ENCODE measurements at places on chromosomes 1 and 21. TPM values are rescaled to one million over a fixed set of nuclear protein-coding genes. Genes with fewer than 3 reads are reported as not detected.

DNA sequence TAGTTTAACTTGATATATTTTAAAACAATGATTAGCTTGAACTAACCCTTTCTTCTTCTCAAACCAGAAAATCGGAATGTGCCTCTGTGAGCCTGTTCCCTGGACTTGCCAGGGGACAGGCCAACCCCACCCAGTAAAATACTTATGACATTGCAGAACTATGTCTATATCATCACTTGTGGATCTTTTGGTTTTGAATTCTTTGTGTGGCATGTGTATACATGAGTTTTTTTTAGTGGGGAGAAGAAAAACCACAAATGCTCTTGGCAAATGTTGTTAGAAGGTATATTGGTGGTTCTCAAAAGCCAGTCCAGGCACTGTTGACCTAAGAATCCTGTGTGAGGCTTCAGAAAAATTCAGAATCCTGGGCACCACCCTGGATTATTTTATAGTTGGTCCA, 347.4 kb downstream of the SIPA1L2 start:
- no peak for DNase-seq

DNA sequence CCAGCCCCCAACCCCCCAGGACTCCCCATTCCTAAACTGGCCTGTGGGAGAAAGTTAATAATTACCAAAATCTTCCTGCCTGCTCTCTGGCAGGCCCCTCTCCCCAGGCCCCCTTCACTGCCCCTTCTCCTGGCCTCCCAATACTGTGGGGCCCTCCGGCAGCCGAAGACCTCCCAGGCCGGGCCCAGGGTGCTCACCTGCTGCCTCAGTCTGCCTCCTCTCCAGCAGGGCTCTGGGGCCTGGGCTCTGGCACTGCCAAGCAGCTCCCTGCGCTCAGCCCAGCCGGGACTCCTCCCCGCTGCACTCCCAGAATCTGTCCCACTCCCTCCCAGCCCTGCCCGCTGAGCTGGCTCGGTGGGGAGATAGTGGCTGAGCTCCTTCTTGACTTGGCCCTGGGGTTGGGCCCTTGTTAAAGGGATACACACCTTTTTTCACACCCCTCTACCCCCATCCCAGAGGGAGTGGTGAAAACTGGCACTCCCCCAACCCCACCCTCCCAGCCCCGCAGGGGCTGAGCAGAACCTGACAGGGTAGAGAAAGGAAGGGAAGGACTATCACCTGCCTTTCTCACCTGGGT, at the start of gene S100A16:
Gene S100A16 (minus strand): TSS at position 383 of the 577 bp plus-strand sequence. CDS start 4,986 bp downstream, outside the sequence.
- DNase-seq = no peak

TNNI3K gene
- 2.6 TPM for polyA plus RNA-seq

PROK1 gene
- 0.17 TPM for polyA plus RNA-seq

DNA sequence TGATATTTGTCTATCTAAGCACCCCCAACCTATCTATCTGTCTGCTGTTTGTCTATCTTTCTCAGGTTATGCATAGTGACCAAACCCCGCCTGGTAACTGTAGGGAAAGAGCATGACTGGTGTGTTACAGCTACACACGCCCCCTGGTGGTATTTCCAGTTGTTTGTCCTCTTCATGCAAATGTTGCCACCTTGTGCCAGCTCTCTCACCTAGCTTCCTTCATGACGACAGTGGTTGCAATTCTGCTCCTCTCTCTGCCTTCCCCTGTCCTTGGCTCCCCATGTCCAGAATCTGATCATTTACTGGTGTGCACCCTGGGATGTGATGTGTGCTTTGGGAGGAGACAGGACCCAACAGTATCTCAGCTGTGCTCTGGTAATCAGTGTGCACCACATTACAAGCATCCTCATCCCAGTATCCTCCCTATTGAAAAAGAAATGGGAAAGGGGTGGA, 8.1 kb upstream of the INKA2 start:
- DNase-seq = no peak

- no peak for DNase-seq
Measured at GRCh38 chr21:45410151-45410864, 5.3 kb downstream of the COL18A1 start.

GRCh38 chr21:34576041-34576511, 38.8 kb downstream of the RCAN1 start:
- no peak for DNase-seq

DNA sequence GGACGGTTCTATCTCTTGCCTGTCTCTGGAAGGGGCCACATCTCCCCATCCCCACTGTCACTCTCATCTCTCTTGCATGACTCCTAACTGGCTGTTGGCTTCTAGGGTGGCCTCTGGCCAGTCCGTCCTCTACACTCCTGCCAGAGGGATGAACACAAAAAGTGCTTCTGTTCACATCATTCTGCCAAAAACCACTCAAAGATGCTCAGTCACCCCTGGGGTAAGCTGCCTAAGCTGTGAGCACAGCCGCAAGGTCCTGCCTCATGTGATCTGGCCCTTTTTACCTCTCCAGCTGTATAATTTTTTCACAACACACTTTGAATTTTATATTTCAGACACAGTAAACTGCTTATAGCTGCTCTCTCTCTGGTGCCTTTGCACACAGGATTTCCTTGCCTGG, 97.6 kb upstream of the CD34 start:
- no peak for DNase-seq

LMOD1 gene
- 3.9 TPM for polyA plus RNA-seq
